Fibroblast of skin of scalp (primary cell): ENCODE measurements at places on chromosomes 6 and 20.

GRCh38 chr6:102984357-102984756 lies 1590.8 kb downstream of the GRIK2 start:
- no peak for DNase-seq

DNA sequence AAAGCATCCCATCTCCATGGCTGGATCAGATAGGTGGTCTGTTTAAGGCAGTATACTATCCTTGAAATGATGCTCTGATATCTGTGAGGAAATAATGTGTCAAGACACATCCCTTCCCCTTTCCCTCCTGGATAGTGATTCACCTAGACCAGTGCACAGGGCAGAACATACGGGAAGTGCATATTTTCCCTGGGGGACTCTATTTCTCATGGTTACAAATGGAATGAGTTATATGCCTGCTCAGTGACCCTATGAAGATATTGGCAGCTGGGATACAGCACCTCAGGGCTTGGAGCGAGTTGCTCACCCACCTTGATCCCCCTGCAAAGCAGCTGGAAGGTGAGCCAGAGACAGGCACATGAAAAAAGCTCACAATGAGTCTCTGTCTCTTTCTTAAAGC lies 67.5 kb upstream of the PRL start:
- peak; percentile 67 for DNase-seq

DNA sequence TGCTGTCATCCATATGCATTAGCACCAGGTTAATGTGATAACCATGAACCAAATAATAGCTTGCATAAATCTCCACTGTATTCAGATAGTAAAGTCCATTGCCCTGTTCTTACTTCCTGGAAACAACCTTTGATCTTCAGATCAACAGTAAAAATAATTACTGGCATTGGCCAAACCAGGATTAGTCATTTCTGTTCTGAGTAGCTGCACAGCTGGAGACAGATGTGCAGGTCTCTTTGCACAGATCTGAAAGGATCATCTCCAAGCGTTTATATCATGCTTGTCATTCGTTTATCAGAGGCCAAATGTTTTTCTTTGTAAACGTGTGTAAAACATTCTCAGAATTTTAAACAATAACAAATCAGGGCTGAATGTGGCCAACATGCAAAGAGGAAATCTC lies 134.4 kb upstream of the HMGCLL1 start:
- no peak for DNase-seq

GRCh38 chr6:1103945-1104623 lies 207.8 kb upstream of the FOXQ1 start:
- peak; percentile 11 for DNase-seq
